ENCODE measurements at places on chromosomes 11 and 22.
A peak's percentile ranks its signal among the peaks of the same experiment; 100 is the strongest.

- peak; percentile 19 for DNase-seq
Measured at GRCh38 chr11:63614136-63614671, at the start of gene PLAAT3. Gene PLAAT3, minus strand, starts transcription at chr11:63614433. Its CDS starts 419 bp downstream, at chr11:63614014.

GRCh38 chr11:105282658-105283057 lies 143.1 kb upstream of the CARD18 start:
- no peak for DNase-seq

GRCh38 chr22:32776802-32777201 lies 24.7 kb upstream of the TIMP3 start:
- DNase-seq = no peak

DNA sequence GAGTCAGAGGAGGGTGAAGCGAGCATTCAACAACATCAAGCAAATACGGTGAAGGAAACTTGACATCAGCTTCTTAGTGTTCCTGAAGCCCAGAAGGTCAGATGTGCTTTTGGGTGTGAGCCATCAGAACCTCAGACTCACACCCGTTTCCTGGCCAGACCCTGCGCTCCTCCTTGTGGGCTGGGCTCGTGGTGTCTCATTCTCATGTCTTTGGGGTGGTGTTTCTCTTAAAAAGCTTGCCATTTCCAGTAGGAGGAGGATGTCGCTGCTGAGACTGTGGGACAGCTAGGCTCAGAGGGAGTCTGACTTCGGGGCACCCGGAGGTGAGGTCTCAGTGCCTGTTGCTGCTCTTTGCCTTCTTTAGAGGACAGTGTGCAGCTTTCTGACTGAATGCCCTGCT lies 24.2 kb downstream of the PPFIBP2 start:
- no peak for DNase-seq

GRCh38 chr11:116282481-116282880 lies 490.3 kb downstream of the BUD13 start:
- no peak for DNase-seq

- peak; percentile 2 for DNase-seq
Measured at GRCh38 chr11:103978616-103979595, 57.5 kb upstream of the DDI1 start.

- no peak for DNase-seq
Measured at GRCh38 chr11:107804971-107805370, 53.6 kb downstream of the SLC35F2 start.

DNA sequence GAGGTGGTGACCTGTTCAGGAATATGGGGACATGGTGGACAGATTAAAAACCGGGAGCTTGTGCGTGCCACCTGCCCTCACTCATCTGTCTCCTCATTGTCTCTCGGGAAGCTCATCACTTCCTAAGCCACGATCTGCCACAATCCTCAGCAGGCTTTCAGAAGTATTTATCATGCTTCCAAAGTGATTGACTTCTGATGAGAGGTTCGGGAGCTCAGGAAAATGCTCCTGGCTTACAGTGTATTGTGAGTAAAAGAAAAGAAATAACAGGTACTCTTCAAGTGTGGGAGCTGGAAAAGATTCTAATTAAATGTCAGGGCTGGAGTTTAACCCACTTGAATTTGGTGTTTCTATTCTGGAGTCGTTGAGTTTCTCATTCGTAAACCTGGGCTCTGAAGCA lies 91.9 kb upstream of the DRD2 start:
- DNase-seq = no peak

- DNase-seq = no peak
Measured at GRCh38 chr22:17576470-17576869, 13.2 kb downstream of the SLC25A18 start.

DNA sequence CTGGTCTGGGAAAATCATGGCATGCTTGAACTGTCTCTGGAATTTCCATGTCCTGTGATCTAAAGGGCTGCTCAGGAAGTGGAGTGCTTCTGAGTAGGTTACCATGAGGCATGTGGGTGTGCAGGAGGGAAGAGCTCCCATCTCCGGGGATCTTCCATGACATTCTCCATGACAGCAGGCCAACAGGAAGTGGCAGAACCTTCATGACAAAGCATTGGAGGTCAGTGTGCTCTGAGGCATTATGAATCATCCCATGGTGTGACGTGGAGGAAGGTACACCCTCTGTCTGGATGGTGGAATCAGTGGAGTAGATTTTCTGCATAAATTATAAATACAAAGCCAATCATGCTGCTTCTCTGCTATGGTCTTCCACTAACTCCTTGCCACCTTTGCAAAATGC lies 139.6 kb upstream of the E2F8 start:
- DNase-seq = no peak

DNA sequence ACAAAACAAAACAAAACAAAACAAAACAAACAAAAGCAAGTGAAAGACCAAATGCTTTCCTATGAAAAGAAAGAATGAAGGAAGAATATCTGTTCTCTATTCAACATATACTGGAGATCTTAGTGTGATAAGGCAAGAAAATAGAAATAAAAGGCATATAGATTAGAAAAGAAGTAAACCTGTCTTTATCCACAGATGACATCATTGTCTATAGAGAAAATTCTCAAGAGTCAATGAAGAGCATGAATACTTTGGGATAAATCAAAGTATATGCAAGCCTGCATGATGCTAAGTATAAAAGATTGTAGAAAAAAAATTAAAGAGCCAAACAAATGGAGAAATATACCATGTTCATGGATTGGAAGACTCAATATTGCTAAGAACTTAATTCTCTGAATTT lies 17.6 kb downstream of the C2CD3 start:
- no peak for DNase-seq

- DNase-seq = no peak
Measured at GRCh38 chr22:31048570-31048969, 32.5 kb upstream of the SMTN start.

DNA sequence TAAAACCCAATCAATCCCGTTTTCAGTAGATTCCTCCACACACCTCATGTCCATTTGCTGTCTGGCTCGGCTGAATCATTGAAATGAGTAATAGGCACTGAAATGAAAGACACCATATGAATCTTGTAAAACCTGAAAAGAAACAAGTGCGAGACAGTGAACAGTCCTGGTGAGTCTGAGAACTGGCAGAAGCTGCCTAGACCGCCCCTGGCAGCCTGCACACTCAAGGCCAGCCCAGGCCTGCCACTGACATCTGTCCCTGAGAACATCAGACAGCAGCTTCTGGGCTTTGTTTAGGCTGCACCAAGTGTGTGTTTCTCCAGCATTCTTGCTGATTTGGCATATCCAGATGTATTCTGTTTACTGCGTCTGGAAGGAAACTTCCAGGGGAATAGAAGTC lies 44.8 kb downstream of the ENDOD1 start:
- DNase-seq = no peak

- DNase-seq = no peak
Measured at GRCh38 chr11:1150116-1150515, 7.6 kb upstream of the MUC5AC start.

DNA sequence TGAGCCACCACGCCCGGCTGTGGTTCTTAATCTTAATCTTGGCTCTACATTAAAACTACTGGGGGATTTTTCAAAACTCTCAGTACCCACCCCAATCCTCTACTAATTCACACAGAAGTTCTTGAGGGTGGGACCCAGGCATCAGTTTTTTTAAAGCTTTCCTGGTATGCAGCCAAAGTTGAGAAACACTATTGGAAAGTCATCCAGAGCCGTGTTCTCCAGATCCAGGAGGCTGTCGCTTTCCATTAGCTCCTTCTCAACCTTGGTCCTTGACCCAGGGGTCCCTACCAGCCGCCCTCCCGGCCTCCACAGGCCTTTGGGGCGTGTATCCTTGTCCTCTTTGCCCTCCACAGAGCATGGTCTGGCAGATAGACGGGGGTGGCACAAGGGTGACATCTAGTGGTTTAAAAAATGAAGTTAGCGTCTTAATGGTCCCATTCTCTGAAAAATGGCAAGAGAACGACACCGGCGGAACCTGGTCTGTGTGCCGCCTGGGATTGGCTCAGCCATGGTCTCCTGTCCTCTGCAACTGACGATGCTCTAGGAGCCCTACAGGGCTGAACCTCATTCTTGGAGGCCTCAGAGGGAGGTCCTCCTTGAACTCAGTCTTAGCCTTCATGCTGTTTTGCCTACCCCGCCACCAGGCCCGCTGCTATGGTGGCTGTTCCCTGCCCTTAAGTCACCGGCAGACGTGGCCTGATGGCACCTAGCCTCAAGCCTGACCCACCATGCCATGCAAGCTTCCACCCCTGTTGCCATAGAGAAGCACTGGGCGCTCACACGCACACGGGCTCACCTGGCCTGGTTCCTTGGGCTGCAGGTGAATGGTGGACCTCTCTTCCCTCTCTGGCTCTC lies 152.0 kb upstream of the SYN3 start:
- DNase-seq = no peak

DNA sequence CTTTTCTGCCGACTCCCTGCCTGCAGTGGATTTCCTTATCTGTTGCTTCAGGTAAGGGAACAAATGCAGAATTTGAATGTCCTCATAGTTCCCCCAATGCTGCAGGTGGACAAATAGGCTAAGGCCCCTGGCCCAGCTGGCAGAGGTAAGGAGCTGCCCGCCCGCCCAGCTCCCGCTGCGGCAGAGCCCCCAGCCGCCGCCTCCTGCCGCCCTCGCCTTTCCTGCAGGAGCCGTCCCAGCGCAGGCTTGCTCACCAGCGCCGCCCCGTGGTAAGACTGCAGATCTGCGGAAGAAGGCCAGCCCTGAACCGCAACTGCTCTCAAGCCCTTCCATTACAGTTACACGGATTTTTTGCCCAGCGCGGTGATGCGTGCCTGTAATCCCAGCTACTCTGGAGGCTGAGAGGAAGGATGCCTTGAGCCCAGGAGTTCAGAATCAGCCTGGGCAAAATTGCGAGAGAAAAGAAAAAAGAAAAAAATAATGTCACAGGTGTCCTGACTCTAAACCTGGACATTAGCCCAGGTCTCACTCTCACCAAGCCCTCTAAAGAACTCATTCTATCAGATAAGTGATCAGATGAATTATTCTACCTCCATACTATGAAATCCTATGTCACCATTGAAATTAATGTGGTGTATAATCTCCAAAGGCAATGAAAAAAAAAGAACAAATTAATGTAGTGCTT lies 51.2 kb upstream of the EMID1 start:
- DNase-seq = no peak

- DNase-seq = no peak
Measured at GRCh38 chr11:33448461-33449130, 191.4 kb downstream of the HIPK3 start.

DNA sequence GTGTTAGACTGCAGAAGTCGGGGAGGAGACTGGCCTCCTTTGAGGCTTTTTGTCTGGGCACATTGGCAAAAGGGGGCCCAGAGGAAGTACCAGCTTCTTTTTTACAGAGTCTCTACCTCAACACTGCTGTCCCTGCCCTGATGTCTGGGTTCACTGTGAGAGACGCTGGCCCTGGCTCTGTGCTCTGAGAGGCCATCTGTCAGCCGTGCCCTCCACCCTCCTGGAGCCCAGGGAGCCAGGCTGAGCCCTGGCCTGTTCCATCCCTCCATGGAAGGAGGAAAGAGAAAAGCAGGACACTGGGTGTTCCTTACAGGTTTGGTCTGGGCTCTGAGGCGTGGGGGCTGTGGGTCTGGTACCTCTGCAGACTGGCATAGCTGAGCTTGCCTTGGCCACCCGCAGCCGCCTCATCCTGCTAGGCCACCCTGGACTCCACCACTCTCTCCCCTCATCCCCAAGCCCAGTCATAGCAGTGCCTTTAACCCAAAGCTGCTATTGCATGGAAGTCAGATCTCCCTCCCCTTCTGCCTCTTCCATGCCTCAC lies 105.5 kb upstream of the PARVA start:
- DNase-seq = no peak

- peak; percentile 79 for DNase-seq
Measured at GRCh38 chr22:28398981-28399380, 280.7 kb downstream of the TTC28 start.

DNA sequence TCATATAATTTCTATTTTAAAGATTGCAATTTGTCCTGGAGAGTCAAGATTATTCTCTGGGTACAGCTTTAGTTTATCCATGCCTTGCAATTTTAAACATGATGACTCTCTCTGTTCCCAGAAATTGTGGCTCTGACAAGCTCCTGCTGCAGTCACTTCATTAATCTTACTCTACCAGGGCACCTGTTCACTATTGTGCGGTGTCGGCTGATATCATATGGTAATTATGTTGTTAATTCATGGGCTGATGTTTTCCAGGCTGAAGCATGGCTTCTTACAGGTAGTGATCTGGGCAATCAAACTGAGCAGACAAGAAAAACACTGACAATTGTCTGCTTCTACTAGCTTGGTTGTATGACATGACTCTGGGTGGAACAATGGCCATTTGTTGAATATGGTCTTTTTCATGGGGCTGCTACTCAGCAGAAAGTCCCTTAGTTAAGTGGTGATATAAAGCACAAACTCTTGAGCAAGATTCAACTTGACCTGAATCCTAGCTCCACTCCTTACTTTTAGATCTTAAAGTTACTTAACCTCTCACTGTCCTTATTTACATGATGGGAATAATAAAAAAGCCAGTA lies 230.7 kb downstream of the FAT3 start:
- DNase-seq = no peak

DNA sequence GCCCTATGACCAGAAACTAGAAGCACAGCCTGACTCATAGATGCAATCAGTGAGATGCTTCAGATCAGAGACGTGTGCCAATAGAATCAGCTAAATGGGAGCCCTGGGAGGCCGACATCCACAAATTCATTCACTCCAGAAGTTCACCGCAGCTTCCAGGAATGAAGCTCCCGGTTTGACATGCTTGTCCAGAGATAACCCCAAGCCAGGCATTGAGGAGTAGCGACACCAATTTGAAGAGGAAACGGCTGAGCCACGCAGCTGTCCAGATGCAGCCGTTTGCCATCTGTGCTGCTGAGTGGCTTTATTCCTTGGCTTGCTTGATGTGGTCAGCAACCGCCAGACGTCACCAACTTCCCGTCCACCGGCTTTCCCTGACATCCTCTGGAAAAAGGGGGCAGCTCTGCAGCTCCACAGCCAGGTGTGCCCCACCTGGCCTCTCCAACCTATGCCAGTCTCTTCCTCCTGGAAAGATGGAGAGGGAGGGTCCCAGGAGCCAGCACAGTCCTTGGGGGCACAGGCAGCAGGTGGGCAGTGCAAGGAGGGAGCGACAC lies 123.9 kb upstream of the OPCML start:
- DNase-seq = no peak

GRCh38 chr11:34438529-34439507 lies at the start of gene CAT:
Gene CAT, plus strand, starts transcription at chr11:34438934. Its CDS starts 80 bp downstream, at chr11:34439014.
- DNase-seq = peak; percentile 98

- DNase-seq = no peak
Measured at GRCh38 chr11:115385226-115385625, 119.0 kb downstream of the CADM1 start.

GRCh38 chr22:31583861-31584485 lies 78.0 kb downstream of the PISD start:
- DNase-seq = no peak

DNA sequence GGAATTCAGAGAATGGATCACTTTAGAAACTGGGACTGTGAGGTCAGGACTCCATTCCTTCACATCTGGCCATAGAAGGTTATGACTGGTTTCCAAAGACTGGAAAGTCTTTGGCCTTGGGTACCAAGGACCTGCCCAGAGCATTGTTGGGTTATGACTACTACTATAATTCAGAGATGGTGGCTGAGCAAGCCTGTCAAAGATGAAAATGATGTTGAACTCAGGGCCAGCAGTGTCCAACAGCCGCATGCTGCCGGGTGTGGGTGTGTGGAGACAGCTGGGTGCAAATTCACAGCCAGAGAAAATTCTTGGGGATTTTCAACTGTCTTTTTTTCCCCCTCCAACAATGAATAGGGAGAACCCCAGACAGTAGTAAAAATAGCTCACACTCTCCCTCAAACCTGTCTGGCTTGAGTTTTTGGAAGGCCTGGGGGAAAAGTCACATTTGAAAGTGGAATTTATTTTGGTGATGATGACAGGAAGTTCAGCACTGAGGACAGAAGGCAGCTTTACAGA lies 166.8 kb upstream of the NCAM1 start:
- no peak for DNase-seq
